ENCODE measurements at places on chromosomes 12 and 14.
A peak's percentile ranks its signal among the peaks of the same experiment; 100 is the strongest.

DNA sequence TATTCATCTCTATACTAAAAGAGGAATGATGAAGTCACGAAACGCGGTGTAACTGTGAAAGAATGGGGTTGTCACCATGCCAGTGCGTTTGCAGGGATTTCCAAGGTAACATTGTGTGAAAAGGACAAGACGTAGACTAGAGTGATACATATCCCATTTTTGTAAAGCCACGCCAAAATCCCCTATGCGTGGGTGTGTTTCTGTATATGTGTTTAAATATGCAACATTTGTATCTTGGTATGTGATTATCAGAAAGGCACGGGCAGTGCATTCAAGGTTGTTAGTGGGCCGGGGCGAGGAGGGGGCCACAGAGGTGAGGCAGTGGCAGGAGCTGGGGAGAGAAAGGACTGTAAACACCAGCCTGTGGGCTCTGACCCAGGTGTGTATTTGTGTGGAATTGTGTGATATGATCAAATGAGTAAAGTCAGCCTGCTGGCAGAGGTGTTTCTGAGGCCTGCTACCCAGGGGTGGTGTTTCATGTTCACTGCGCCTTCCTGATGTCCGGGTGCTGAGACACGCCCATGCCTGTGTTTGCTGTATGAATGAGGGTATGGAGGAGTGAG, 137.8 kb downstream of the ADGRD1 start:
- no peak for DNase-seq

DNA sequence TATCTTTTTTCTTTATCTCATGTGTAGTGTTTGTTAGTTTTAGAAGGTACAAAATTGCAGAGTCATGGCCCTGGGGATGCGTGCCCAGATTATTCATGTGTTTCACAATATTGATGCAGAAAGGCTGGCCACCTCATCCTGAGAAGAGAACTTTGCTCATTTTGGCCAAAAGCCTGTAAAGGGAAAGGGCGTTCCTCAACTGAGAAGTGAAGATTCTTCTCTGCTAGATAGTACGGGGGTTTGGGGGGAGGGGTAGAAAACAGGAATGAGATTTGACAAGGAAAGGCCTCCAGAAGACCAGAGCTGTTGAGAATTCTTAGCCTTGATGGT, 1.7 kb downstream of the MGST1 start:
- peak; percentile 88 for DNase-seq

DNA sequence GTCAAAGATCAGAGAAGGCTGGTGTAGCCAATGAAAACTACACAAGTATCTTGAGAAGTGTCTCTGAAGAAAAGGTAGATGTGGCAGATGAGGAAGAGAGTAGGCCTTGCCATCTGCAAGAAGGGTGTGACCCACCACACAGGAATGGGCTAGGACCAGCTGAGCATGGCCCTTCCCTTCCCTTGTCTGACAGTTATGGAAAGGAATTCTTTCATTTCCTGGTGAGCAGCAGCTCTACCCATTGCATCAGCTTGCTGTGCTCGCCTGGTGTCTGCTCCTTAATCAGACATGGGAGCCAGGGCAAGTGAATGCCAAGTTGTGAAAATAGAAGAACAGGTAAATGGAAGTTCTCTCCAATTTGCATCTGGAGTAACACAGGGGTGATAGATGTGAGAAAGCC, 145.2 kb upstream of the KRR1 start:
- DNase-seq, result peak; percentile 83

DNA sequence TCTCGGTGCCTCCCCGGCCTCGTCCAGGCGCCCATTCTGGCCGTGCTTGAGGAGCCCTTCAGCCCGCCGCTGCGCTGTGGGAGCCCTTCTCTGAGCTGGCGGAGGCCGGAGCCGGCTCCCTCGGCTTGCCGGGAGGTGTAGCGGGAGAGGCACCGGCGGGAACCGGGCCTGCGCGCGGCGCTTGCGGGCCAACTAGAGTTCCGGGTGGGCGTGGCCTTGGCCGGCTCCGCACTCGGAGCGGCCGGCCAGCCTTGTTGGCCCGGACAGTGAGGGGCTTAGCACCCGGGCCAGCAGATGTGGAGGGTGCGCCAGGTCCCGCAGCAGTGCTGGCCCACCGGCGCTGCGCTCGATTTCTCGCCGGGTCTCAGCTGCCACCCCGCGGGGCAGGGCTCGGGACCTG, 168.7 kb upstream of the RPL10L start:
- DNase-seq, result no peak

- DNase-seq, result no peak
Observed at GRCh38 chr14:84707830-84708229, 822.1 kb upstream of the FLRT2 start.

GRCh38 chr12:26469421-26470180, 274.2 kb downstream of the SSPN start:
- DNase-seq, result no peak

DNA sequence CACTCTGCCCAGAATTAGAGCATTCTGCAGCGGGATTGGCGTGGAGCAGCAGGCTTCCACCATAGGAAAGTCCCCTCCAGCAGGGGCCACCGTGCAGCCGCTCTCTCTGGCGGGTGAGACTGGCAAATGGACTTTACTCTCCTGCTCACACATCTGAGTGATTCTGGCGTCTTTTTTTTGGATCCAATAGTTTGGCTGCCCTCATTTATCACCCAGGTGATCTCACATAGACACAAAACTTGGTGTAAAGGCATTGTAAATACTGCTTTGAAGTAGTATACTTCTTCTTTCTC, 130.3 kb downstream of the TGFB3 start:
- DNase-seq, result no peak

DNA sequence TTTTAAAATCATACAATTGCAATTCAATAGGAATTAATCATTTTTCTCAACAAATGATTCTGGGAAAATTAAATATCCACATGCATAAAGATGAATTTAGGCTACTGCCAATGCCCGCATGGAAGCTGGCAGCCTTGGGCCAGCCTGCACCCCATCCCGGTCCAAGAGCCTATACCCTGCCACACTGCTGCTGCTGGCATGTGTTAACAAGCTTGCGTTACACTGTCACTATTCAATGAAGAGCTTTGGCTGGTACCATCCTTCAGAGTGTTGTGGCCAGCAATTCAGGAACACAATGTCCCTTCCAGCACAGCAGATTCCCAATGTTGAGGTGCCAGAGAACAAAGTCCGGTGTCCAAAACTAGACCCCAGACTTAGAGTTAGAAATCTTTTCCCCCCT, 13.6 kb upstream of the TAS2R14 start:
- no peak for DNase-seq

GRCh38 chr12:50110762-50111351, 1.2 kb upstream of the COX14 start:
- no peak for DNase-seq

- no peak for DNase-seq
Observed at GRCh38 chr12:70330158-70330557, 35.9 kb upstream of the KCNMB4 start.

- DNase-seq, result no peak
Observed at GRCh38 chr14:61950340-61950739, 188.1 kb downstream of the SNAPC1 start.
